ENCODE measurements at places on chromosomes 3 and 15.

DNA sequence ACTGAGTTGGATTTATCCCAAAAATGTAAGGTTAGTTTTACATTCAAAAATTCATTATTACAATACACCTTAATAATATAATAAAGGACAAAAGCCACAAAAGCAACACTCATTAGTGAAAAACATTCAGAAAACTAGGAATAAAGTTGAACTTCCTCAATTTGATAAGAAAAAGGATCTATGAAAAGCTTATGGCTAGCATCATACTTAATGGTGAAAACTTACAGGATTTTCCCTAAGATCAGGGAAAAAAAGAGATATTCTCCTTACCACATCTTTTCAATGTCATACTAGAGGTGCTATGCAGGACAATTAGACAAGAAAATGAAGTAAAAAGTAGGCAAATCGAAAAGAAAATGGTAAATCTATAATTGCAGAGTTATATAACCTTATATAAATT is 279.9 kb downstream of the CGGBP1 start:
- DNase-seq = no peak

GRCh38 chr15:89129123-89129815 is 41.0 kb downstream of the ABHD2 start:
- DNase-seq = peak; percentile 72

DNA sequence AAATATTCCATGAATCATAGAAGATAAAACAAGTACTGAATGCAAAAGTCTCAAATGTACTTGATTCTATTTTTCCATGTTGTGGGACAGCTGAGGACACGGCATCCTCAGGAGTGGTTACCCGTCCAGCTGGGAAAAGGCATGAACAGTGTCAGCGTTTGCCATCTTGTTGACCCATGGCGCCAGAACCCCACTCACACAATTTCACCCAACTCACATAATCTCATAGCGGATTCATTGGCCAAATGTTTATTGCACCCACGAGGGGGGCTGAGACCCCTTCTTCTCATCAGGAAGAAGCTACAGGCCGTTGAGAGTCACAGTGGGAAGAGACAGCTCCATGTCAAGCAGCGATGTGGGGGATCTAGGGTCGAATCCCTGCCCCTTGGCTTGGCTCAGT is 72.9 kb downstream of the OCA2 start:
- no peak for DNase-seq

DNA sequence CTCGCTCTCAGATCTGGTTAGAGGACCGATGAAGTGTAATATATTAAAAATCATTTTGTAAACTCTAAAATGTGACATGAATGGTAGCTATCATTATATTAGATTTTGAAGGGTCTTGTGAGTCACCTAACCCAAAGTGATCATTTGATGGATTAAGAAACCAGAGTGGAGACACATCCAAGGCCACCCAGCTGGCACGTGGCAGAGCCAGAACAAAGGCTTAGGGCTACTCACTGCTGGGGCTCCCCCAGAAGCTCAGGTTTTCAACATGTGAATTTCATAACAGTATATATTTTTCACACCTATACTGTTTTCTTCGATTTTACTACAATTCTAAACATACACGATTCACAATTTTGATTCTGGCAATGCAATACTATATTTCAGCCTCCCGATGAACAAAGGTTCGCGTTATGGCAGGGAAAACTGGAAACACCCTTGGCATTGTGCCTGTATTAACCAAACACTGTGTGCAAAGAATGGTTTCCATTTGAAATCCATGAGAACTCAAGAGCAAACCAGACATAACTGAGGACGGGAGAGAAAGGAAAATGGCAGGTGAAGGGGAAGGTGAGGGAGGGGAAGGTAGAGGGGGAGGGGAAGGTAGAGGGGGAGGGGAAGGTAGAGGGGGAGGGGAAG is 88.9 kb downstream of the ADAMTS17 start:
- DNase-seq = no peak

- DNase-seq = no peak
Measured at GRCh38 chr15:39358441-39359041, 222.3 kb upstream of the THBS1 start.

GRCh38 chr3:63900459-63900858 is 11.7 kb downstream of the SCAANT1 start:
- DNase-seq = no peak

GRCh38 chr3:53071882-53072431 is 26.1 kb upstream of the SFMBT1 start:
- no peak for DNase-seq

DNA sequence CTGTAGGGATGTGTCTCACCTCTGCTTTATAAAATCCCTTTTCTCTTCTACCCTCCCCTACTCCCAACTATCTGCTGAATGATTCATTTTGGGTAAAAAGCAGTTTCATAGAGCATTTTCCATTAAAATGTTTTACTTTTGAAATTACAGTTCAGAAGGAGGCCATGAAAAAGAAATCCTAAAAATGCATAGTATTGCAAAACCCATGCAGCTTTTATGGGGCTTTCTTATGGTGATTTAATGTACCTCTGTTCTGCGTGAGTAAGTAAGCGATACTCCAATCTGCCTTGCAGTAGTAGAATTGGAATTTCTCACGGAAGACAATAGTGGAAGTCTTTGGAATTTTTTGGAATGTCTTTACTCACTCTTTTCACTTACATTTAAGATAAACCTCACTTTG is 111.9 kb downstream of the ARPP21 start:
- no peak for DNase-seq

- DNase-seq = no peak
Measured at GRCh38 chr3:16478516-16478915, 35.0 kb downstream of the RFTN1 start.

DNA sequence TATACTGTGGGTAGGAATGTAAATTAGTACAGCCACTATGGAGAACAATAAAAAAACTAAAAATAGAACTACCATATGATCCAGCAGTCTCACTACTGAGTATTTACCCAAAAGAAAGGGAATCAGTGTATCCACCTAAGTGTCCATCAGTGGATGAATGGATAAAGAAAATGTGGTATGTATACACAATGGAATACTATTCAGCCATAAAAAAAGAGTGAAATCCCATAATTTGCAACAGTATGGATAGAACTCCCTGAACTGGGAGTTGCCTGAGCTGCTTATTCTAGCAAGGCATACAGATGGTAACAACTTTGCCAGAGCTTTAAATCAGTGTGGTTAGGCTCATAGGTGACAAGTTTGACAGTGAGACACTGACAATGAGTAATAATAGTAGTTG is 16.1 kb upstream of the APH1B start:
- DNase-seq = no peak

- no peak for DNase-seq
Measured at GRCh38 chr3:47652142-47652541, 73.5 kb upstream of the CSPG5 start.

DNA sequence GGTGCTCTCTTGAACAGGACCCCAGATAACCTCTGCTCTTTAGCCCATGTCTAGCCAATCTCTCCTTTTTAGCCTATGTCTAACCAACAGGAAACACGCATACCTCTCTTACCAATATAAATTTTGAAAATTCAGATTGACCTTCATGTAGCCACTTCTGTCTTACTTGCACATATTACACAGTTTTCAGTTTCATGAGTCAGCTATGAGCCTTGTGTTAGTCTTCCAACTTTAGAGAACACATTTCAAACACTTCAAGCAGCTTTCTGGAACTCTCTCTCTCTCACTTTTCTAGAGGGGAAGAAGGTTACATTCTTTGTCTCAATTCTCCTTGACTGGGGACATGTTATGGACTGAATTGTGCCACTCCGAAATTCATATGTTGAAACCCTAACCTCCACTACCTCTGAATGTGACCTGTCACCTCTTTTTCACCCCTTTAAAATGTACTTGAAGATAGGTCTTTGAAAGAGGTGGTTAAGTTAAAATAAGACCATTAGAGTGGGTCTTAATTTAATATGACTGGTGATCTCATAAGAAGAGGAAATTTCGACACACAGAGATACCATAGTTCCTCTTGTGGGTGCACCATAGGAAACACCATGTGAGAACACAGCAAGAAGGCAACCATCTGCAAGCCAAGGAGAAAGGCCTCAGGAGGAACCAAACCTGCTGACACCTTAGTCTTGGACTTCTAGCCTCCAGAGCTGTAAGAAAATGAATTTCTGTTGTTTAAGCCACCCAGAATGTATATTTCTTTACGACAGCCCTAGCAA is 480.3 kb upstream of the ALCAM start:
- DNase-seq = peak; percentile 14

DNA sequence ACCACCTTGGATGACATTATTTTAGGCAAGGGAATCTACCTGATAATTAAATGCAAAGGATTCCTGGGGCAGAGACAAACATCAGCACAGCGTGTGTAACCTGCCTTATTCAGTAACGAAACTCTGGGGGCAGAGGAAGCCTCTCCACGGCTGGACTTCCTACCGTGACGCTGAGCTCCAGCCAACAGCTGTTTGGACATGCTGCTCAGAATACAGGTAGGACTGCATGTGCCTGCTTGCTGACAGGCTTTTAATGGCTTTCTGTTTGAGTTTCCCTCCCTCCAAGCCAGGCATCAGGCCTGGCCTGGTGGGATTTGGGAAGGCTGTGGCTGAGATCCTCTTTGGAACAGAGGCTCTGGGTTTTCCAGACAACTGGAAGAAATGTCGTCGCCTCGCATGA is 150.6 kb downstream of the ADAMTS17 start:
- no peak for DNase-seq

GRCh38 chr3:123640740-123641462 is 56.0 kb upstream of the HACD2 start:
- DNase-seq = no peak

- no peak for DNase-seq
Measured at GRCh38 chr3:117519776-117520175, 810.2 kb downstream of the TUSC7 start.

GRCh38 chr3:174206607-174207192 is 652.4 kb upstream of the NAALADL2 start:
- no peak for DNase-seq

DNA sequence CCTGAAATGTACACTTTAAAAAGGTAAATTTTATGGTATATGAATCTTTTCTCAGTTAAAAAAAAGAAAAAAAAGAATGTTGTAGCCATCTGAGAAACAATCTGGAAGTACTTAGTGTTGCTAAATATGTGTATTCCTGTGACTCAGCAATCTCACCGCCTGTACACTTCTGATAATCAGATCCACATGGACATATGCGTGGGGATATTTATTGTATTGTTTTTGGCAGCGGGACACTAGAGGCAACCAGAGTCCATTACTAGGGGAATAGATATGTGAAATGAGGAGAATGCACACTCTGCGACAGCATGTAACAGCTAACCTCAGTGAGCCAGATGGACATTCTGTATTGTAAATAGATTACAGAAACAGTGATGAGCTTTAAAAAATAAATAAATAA is 65.4 kb downstream of the AQP9 start:
- no peak for DNase-seq

DNA sequence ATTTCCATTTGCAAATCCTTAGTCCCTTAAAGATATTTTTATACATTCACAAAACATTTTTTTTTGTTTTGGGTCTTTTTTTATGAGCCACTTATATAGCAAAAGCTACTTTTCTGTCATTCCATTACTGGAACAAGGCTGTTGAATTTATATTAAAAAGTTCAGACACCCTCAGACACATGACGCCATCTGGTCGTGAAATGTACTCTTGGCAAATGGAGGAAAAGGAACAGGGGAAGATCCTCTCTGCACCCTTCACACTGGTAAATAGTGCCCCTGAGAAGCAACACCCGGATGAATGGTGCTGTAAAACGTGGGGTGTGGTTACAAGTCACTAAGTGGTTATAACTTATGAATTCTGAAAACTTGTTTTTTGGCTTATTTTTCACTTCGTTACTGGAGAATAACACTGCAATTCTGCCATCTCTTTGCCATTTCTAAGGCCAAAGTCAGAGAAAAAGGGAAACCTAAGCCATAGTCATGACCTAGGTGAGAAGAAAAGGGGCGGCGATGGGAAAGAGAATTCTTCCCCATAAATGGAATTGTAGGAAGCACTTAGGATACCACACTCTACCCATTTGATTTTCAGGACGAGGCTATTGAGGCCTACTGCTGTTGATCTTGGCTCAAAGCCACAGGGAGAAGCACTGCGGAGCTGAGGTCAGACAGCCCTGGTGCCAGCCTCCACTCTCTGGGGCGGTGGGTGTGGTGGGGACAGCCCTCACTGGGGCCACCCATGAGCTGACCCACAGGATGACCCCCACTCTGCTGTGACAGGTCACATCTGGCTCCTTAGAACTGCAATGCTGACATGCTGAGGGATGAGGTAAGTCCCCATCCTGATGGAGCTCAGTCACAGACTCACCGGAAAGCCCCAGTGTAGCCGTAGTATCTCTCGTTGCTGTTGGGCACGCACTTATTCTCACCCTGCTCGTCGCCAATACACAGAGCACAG is 21.9 kb downstream of the LTF start:
- DNase-seq = peak; percentile 64

DNA sequence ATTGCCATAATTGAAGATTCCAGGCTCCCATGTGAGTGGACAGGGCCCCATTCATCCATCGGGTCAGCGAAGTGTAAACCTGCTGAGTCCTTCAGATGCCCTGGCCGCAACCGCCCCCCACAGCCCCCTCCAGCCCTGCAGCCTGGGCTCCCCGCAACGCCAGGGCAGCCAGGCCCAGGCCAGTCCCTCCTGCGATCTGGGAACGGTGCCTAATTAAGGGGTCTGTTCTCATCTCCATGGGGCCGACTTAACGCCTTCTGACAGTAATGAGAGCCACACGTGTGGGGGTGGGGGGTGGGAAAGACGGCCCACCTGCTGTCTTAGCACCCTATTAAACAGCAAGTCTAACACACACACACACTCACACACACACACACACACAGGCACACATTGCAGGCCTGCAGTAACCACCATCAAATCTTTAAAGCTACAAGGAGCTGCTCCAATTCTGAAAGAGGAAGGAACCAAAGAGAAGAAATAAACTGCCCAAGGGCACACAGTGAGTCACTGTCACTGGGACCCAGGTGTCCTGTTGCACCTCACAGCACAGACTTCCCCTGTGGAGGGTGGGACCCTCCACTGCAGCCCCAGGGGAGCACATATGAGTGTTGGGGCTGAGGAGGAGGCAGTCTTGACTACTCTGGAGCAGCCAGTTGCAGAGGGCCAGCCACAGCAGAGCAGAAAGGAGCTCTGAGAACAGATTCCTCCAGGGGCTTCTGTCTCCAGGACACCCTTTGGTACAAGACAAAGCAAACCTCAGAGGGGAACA is 31.8 kb upstream of the HES1 start:
- peak; percentile 95 for DNase-seq

DNA sequence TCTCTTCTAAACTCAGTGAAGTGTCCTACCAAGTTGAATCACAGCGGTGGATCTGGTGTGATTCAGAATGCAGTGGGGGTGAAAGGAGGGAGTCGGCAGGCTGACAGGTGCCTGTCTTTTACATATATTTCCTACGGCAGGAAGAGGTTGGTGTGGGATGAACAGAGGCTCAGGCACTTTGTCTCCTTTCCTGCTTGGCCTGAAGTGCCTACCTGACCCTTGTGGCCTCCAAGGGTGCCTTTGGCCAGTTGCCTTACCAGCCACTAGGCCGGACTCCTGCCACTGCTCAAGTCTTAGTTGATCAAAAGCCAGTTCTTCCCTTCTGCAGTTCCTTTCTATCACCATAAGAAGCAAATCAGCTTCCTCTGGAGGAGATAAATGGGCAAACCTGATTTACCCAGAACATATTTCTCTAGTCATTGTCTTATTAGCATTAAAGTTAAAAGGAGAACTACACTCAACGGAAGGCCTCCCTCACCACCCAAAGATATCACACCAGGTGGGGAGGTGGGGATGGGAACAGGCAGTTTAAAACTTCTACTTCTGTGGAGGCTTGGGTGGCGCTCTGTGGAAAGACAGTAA is 52.1 kb downstream of the CRTC3 start:
- DNase-seq = no peak

- no peak for DNase-seq
Measured at GRCh38 chr3:66411474-66411873, 89.3 kb downstream of the LRIG1 start.
